CMK (cell line): ENCODE measurements at places on chromosomes 2 and 18.

- DNase-seq = no peak
These were observed 90.1 kb downstream of the DOK6 start for GRCh38 chr18:69490813-69491212.

DNA sequence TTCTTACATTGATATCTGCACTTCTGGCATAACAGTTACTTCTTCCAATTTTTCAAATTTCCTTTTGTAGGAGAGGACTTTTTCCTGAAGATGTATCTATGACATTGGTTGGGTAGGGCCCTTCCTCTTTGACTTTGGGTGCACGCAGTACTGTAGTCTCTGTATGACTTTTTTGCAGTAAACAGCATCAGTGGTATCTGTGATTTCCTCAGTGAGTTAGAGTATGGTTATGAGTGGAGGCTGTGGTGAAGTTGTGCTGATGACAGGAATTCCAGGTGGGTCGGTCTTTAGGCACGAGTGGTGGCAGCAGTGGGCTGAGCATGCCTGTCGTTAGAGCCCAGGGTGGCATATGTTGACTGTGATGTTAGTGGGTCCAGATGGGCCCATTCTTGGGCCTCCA, 17.6 kb downstream of the ACVR1C start:
- DNase-seq = no peak

- DNase-seq = no peak
These were observed 106.6 kb upstream of the ID2 start for GRCh38 chr2:8575038-8575833.

DNA sequence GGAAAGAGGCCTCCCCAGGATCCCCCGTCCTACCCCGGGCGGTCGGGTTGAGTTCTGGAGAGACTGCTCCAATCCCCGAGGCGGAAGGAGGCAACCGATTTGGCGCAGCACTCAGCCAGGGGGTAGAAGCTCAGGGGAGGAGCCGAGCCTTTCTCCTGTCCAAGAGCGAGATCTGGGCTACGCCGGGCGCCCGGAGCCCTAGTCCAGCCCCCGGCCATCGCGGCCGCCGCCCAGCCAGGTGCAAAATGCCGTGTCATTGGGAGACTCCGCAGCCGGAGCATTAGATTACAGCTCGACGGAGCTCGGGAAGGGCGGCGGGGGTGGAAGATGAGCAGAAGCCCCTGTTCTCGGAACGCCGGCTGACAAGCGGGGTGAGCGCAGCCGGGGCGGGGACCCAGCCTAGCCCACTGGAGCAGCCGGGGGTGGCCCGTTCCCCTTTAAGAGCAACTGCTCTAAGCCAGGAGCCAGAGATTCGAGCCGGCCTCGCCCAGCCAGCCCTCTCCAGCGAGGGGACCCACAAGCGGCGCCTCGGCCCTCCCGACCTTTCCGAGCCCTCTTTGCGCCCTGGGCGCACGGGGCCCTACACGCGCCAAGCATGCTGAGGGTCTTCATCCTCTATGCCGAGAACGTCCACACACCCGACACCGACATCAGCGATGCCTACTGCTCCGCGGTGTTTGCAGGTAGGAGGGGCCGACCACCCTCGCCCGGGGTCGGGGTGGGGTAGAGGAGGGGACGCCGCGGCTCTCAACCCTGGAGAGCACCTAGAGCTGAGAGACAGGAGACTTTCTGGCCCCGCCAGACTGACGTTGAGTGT, at the start of gene DYSF:
TSS of gene DYSF (plus strand) at position 158 of the 817 bp plus-strand sequence.
- no peak for DNase-seq

DNA sequence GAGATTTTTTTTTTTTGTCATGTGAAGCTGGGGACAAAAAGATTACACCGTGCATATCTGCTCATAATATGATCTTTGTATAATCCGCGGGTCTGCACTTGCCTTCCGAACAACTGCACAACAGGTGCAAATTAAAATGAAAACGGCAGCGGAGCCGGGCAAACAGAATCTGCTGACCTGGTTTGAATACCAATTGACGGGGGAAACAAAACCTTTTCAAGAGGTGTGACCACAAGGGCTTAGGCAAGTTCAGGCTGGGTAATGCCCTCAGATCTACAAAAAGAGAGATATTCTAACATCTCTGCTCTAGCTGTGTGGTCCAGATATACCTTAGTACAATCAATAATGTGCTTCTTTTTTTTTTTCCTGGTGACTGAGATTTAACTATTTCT, 88.5 kb downstream of the ZEB2 start:
- no peak for DNase-seq

DNA sequence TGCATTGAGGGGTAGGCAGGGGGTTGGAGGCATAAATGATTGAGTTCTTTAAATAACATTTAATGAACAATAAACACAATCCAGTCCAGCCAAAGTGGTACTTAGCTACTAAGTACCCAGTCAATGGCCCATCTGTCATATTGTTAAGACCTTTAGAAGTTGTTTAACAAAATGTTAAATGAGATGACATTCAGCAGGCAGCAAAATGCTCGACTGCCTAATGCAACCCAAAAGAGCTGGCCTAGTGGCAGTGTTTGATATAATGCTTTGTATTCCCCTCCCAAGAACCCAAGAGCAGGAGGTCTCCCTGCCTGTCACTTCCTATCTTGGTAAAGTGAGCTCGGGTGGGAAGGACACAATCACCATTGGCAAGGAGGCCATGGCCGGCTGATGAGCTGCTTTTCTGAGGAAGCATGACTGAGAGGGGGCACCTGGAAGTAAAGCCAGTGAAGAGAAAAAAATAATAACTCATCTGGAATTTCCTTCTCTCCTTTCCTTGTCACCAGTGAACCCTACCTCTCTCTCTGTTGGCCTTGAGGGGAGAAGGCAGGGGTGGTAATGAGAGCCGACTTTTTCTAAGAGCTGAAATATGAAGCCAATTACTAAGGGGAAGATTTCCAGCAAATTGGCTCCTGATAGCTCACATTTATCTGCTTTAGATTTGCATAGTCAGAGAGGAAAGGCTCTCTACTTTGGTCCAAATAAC, 140.6 kb downstream of the C1D start:
- DNase-seq = no peak

DNA sequence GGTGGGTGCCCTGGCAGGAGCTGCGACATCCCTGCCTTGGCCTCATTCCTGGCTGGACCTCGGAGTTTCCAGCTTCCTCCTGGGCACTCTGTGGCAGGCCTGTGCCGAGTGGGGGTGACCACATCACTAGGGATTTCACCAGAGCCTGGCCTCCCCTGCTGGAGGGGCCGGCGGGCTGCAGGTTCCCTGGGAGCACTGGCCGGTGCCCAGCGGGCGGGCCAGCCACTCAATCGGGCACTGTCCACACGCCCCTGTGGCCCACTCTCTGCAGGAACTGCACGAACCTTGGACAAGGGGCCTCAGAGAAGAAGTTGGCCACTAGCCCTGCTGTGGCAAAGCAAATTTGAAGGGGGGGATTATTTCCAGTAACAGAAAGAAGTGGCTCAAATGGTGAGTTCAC, 110.7 kb upstream of the APCDD1 start:
- DNase-seq = no peak

- DNase-seq = no peak
These were observed 38.0 kb downstream of the DNMT3A start for GRCh38 chr2:25303633-25304236.

DNA sequence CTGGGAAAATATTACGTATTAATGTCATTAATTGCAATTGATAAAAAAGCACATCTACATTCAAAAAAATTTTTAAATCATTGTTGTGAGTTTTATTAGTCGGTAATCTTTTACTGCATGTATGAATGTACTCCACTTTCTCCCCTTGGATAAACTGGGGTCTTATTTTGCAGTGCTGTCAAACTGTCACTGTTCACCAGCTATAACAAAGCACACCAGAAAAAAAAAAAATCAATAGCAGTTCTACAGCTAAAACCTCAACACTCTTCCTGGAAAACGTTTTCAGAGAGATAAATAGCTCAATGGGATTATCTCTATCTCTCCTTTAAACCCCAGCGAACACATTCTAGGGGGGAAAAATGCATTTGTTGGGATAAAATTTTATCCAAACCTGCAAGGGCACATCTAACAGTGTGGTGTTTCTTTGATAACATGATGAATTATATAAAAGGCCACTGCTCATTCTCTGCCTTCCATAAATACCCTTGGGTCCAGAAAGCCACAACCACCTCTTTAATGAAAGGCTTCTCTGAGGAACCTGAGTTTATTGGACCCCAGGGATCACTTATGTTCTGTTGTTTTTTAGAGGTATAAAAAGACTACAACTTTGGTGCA, 219.9 kb downstream of the CDH20 start:
- DNase-seq = no peak

DNA sequence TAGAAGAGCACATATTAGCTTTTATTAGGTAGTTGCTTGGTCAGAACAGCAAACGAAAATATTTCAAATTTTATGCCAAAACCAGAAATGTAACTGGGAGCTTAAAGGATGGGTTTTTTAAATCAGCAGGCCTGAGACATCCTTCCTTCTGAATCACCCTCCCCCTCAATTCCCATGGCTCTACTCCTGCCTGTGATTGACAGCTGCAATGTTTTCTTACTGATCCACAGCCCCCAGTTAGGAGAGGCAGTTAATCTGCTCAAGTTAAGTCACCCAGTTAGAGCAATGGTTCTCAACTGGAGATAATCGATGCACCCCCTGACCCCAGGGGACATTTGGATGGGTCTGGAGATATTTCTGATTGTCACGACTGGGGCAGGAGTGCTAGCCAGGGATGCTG, 24.9 kb downstream of the KCTD18 start:
- DNase-seq = no peak

DNA sequence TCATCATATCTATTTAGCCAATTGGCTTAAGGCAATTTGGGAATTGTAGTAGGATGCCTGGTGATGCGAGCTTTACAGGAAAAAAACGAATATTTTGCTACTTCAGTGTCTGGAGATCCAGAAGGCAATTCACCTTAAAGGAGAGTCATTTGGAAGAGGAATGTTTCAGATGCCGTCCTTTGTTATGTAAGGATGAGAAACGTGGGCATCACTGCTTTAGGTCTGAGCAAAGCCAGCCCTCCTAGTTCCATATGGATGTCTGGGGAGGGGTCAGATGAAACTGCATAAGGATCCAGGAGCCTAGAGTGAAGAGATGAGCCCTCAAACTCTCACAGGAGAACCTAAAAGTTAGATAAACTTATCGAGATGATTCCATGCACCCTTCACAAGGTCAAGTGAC, 30.9 kb upstream of the DOCK10 start:
- DNase-seq = no peak

DNA sequence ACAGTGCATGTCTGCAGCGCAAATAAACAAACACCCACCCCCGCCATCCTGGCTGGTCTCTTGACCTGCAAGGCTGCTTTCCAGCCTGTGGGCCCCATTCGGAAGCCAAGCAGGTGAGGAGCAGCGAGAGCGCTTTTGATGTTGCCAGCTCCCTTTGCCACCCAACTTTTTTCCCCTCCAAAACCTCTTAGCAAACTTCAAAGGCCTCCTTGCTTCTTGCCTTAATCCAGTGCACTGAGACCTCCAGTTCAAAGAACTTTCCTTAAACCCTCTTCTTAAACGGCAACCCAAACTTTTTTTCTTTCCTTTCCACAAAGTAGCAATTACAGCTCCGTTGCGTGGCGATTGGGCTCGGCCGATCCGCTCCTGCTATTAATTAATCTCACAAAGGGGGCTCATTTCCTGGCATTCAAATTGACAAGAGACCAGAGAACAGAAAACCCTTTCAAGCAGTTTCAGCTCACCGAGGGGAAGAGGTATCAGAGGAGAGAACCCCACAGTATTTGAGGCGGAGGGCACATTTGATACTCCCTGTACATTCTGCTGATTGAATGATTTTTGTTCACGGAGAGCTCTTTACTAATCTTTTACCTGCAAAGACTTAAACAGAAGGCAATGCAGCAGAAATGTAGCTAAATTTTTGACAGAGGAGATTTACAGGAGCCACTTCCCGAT, 531.4 kb downstream of the TMEM182 start:
- no peak for DNase-seq
